ENCODE measurements at places on chromosomes 3 and 15. TPM values are rescaled to one million over a fixed set of nuclear protein-coding genes. Genes with fewer than 3 reads are reported as not detected.

Gene ARHGEF26
- 6.5 TPM for total RNA-seq

Gene CIDEC
- 6.6 TPM for total RNA-seq

Gene ERICH6
- not detected for total RNA-seq

Gene LIPC
- not detected for total RNA-seq

Gene GABRR3
- total RNA-seq = not detected

Gene KIF15
- total RNA-seq = 12.3 TPM

Gene XYLB
- total RNA-seq = 3.7 TPM
